Tracheal epithelial cell (primary cell): ENCODE measurements at places on chromosomes 5 and 9. TPM values are rescaled to one million over a fixed set of nuclear protein-coding genes. Genes with fewer than 3 reads are reported as not detected.

ADAMTSL2 gene
- under 0.01 TPM in 1 of 2 replicates, not detected in the other for total RNA-seq

ROR2 gene
- total RNA-seq = 0.24 TPM in 1 of 2 replicates, not detected in the other

SNX18 gene
- total RNA-seq = 47.5 and 49.9 TPM in 2 replicates

GCNT1 gene
- total RNA-seq = 3.2 and 6.3 TPM in 2 replicates

SLC6A3 gene
- not detected in 2 replicates for total RNA-seq

TMEM215 gene
- total RNA-seq = under 0.01 TPM in 1 of 2 replicates, not detected in the other

SLC6A7 gene
- total RNA-seq = under 0.01 TPM in 1 of 2 replicates, not detected in the other

SPATA31D4 gene
- total RNA-seq = not detected in 2 replicates

CLIC3 gene
- total RNA-seq = 4.0 and 4.8 TPM in 2 replicates

ACOT12 gene
- total RNA-seq = not detected in 2 replicates

GLRX gene
- total RNA-seq = 10.7 and 37.1 TPM in 2 replicates

NUDT2 gene
- 27.0 and 63.5 TPM in 2 replicates for total RNA-seq

HAPLN1 gene
- total RNA-seq = under 0.01 TPM in 1 of 2 replicates, not detected in the other

CD74 gene
- total RNA-seq = 4.0 and 6.7 TPM in 2 replicates

IFNB1 gene
- not detected in 2 replicates for total RNA-seq

DAB2 gene
- 1.1 and 5.8 TPM in 2 replicates for total RNA-seq

CFAP157 gene
- total RNA-seq = not detected in 2 replicates

LCN12 gene
- total RNA-seq = 1.2 TPM in 1 of 2 replicates, not detected in the other

HAVCR2 gene
- total RNA-seq = 0.43 and 0.72 TPM in 2 replicates

FAM169A gene
- total RNA-seq = 9.4 and 16.4 TPM in 2 replicates

PCDHA1 gene
- not detected in 2 replicates for total RNA-seq

DENND4C gene
- total RNA-seq = 69.4 and 88.2 TPM in 2 replicates

SLC4A9 gene
- total RNA-seq = 0.21 TPM in 1 of 2 replicates, not detected in the other

PSMD5 gene
- 15.9 and 23.2 TPM in 2 replicates for total RNA-seq

CATSPER3 gene
- total RNA-seq = under 0.01 TPM in 1 of 2 replicates, not detected in the other

CER1 gene
- not detected in 2 replicates for total RNA-seq

PCDHB7 gene
- under 0.01 TPM in 1 of 2 replicates, not detected in the other for total RNA-seq

RNF20 gene
- total RNA-seq = 22.0 and 23.4 TPM in 2 replicates

GPR150 gene
- total RNA-seq = 0.24 and 1.1 TPM in 2 replicates

PCDHA12 gene
- total RNA-seq = 0.21 and 0.48 TPM in 2 replicates

ROPN1L gene
- under 0.01 and 0.21 TPM in 2 replicates for total RNA-seq

GRIN1 gene
- total RNA-seq = 0.21 and 0.48 TPM in 2 replicates

FANCG gene
- total RNA-seq = 6.2 and 7.2 TPM in 2 replicates

STXBP1 gene
- 7.2 and 10.2 TPM in 2 replicates for total RNA-seq

PRSS3 gene
- total RNA-seq = 14.2 and 48.0 TPM in 2 replicates

FAT2 gene
- total RNA-seq = 88.4 and 139 TPM in 2 replicates

SLC1A3 gene
- 4.6 and 7.0 TPM in 2 replicates for total RNA-seq

SPINK6 gene
- not detected in 2 replicates for total RNA-seq

LIFR gene
- 5.8 and 11.1 TPM in 2 replicates for total RNA-seq

NANS gene
- total RNA-seq = 101 and 156 TPM in 2 replicates

PCDHAC2 gene
- total RNA-seq = 1.9 and 16.0 TPM in 2 replicates

DDX4 gene
- not detected in 2 replicates for total RNA-seq

ADAMTS12 gene
- total RNA-seq = 1.9 TPM in 1 of 2 replicates, not detected in the other

PCDHB4 gene
- under 0.01 TPM in 1 of 2 replicates, not detected in the other for total RNA-seq

NRG2 gene
- total RNA-seq = 0.24 and 0.64 TPM in 2 replicates

CFAP90 gene
- total RNA-seq = not detected in 2 replicates

FOXD4L5 gene
- 0.24 TPM in 1 of 2 replicates, not detected in the other for total RNA-seq

GADD45G gene
- 0.64 TPM in 1 of 2 replicates, not detected in the other for total RNA-seq

AK6 gene
- 26.0 and 30.3 TPM in 2 replicates for total RNA-seq

HEXB gene
- total RNA-seq = 208 and 234 TPM in 2 replicates

DMAC1 gene
- 11.3 and 12.1 TPM in 2 replicates for total RNA-seq

SPINK5 gene
- total RNA-seq = 5.5 and 14.1 TPM in 2 replicates

SPINK13 gene
- total RNA-seq = not detected in 2 replicates

PTGES gene
- total RNA-seq = 20.5 and 25.8 TPM in 2 replicates

PTGR1 gene
- 53.3 and 74.6 TPM in 2 replicates for total RNA-seq

STPG3 gene
- total RNA-seq = not detected in 2 replicates
